ENCODE measurements at places on chromosomes 2 and 18.

DNA sequence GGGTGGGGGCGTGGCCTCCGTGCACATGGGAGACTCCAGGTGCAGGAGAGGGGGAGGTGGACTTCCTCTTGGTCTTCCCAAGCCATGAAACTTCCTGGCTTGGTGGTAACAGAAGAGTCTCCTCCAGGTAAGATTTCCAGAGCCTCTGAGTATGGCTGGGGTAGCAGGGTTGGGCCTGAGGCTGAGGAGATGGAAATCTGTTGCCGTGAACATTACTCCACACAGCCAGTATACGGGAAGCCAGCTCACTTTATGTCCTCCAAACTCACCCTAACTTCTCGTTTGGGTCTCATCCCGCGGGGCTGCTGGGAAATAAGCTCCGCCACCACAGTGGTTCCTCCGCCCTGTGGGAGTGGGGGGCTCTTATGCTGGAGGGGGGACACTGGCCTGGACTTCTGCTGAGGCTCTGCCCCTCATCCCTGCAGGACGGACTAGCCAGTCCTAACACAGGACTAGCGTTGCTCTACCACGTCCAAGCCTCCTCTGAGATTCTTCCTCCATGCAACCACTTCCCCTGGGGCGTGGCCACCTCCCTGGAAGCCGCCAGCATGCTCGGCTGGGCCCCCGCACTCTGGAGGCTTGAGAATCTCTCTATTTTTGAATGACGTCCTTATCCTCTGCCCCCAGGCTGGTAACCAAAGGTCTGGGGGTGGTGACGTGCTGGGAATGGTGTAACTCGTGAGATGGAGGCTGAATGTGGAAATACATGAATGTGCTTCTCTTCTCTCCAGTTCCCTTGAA is 777 bp upstream of the RAB17 start:
- DNase-seq = peak; percentile 10

- DNase-seq = no peak
These were observed 126.7 kb downstream of the ARHGAP15 start for GRCh38 chr2:143255899-143256298.

GRCh38 chr18:64710105-64710861 is 561.4 kb upstream of the LINC00305 start:
- DNase-seq = no peak

DNA sequence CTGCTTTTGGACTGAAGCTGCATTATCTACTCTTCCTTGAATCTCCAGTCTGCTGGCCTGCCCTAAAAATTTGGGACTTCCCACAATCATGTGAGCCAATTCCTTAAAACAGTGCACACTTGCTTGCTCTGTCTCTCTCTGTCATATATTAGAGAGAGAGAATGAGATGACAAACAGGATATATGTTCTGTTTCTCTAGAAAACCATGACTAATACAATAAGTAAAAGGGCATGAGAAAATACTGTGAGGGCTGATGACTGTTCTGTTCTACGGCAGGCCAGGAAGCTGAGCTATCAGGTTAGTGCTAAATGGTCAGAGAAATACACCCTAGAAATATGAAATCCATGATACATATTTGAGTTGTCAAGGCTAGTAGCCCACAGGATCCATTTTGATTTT is 1896.8 kb upstream of the CELF4 start:
- no peak for DNase-seq

DNA sequence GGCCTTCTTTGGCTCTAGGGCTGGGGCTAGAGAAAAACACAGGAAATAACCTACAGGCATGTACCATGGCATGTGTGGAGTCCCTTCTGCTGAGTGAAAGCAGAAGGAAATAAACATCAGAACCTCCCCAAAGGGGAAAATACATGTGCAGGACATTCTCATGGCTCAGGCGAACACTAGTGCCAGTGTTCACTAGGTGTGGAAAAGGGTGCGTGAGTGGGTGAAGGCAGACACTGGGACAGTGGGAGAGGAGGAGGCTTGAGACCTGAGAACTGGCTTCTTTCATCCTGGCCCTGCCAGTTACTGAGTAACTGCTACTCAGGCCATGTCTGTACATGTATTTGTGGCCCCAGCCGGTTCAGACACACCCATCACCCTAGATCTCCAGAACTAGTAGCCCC is 268.2 kb downstream of the PRKCE start:
- no peak for DNase-seq

DNA sequence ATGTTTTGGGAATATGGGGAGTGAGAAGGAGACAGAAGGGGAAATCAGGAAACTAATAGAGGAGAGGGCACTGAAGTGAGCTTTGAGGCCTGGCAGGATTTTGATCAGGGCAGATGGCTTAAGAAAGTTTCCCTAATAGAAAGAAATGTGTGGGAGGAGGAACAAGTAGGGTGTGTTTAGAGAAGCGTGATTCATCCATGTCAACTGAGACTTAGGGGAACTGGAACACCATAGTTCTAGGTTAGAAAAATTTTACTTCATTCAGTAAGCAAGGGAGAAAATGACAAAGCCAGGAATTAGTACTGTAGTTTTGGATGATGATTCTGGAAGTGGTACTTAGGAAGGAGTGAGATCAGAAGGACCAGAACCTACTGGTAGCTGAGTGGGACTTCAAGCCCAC is 296.0 kb downstream of the PLCL1 start:
- no peak for DNase-seq

GRCh38 chr18:74463254-74463653 is 6.1 kb upstream of the DIPK1C start:
- no peak for DNase-seq

GRCh38 chr2:219104107-219105035 is 43.6 kb upstream of the IHH start:
- peak; percentile 57 for DNase-seq

- no peak for DNase-seq
These were observed 33.4 kb upstream of the SLC8A1 start for GRCh38 chr2:40485318-40485717.

GRCh38 chr2:60104514-60105505 is 448.6 kb downstream of the BCL11A start:
- peak; percentile 70 for DNase-seq

- DNase-seq = no peak
These were observed 244.9 kb upstream of the MYT1L start for GRCh38 chr2:2575870-2576386.

DNA sequence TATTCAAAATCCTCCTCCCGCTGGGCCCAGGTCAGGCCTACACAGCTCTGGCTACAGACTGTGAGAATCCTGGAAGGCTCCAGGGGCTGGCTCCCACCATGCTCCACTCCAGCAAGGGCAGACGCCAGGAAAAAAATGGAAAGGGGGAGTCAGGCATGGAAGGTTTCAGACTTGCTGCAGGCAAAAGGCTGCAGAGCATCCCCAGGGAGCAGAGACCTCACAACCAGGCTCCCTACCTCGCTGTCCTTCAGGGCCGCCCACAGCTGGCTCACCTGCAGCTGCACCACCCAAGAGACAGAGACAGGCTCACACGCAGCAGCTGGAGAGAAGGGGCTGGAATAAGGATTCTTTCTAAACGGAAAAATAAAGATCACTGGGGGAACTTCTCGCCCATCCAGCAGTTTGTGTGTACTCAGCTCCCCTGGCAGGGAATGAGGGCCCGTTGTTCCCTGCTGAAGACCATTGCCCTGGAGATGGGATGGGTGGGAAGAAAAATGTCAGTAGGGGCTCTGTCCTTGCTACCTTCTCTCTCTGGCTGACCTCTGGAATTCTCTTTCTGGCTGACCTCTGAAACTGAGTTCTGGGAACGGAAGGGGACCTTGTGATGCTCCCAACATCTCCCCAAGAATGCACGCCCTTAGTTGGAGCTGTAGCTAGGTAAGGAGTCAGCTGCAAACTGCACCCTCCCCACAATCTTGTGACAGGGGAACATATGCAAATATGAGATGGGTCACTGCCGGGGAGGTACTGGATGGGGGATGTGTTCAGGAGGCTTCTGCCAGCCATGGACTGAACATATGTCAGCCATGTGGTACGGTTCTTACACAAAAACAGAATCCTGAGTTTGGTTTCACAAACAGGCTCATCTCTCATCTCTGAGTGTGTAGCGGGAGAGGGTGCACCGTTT is 34.5 kb downstream of the BCL2 start:
- no peak for DNase-seq

- peak; percentile 95 for DNase-seq
These were observed 2.4 kb upstream of the LDLRAD4 start for GRCh38 chr18:13216092-13216582.

DNA sequence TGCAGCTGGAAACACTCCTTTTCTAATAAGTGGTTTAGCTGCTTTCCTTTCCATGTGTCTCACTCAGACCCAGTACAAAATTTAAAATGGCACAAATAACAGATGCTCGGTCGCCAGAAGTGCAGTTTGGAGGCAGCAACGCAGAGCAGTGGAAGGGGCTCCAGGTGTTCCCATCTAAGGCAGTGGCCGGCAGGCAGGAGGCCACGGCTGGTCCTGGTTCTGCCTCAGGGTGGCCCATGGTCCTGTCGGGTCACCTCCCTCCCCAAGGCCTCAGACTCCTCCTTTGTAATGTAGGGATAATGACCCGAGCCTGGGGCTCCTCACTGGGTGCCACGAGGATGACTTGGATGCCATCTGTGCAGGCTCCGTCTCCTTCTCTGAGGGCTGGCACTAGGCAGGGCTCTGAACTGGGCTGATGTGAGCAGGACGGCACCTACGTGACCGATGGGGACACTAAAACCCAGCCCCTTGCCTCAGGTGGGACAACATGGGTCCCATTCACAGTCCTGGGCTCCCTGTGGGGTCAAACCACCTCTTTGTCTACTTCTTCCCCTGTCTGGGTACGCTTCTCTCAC is 80.9 kb upstream of the SLC66A3 start:
- DNase-seq = no peak

DNA sequence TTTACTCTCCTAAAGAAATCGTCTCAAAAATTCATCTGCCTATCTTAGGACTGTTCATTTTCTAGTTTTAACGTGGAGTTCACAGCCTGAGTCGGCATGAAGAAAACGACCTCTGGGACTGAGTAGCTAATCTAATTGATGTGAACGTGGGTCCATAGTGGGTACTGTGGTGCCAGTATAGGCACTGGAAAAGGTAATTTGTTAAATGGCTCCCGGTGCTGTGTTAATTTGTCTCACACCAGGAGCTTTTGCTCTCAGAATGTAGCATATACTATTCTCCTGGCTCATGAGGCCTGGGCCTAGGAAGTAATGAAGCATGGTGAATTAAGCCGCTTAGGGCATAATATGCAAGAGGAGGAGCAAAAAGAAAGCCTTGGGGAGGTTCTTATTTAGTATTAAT is 414.4 kb upstream of the NXPH2 start:
- no peak for DNase-seq

DNA sequence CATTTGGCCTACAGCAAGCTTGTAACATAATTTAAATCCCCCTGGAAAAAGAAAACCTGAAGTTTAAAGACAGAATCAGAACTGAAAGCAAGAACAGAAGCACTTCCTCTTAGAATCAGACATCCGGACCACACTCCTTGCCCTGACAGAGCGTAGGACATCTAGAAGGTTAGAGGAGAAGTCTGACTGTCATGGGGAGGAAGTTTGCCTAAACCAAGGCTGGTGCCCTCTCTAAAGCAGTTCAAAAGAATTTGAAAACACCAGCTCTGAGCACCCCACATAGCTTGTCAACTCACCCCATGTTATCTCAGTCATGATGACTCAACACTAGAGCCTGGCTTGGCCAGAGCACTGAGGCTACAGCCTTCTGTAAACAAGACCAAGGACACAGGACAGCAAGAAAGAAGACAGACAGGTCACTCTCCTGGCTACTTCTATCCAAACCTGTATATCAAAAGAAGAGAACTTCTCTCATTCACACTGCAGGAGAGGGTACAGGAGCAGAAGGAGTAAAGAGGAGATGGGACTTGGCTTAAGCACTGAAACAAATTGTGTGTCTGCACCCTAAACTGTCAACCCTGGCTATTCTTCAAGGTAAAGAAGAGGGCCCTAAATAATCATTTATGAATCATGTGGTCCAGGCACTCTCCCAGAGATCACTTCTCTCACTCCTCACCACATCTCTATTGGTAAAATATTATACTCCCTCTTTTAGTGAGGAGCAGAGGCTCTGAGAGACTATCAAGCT is 198.6 kb downstream of the MEMO1 start:
- DNase-seq = peak; percentile 78

- DNase-seq = no peak
These were observed 104.7 kb upstream of the FAM117B start for GRCh38 chr2:202530038-202530437.

GRCh38 chr18:39951142-39951720 is 2003.8 kb upstream of the PIK3C3 start:
- DNase-seq = no peak

DNA sequence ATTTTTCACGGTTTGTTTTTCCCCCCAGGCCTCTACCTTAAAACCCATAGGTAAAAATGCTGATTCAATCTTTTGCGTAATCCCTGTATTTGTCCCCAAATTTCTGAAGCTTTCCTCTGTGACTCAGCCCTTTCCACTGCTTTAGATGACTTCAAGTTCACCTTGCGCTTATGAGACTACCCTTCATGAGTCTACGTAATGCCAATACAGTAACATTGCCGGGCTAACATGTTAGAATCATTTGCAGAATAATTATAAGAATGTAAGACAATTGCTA is 283.0 kb downstream of the TMX3 start:
- DNase-seq = no peak

- DNase-seq = no peak
These were observed 115.2 kb upstream of the ARL5A start for GRCh38 chr2:151943461-151943860.

GRCh38 chr2:223976635-223977226 is 19.5 kb downstream of the MRPL44 start:
- no peak for DNase-seq

GRCh38 chr2:113175042-113175628 is 1.4 kb downstream of the PSD4 start:
- DNase-seq = peak; percentile 47

DNA sequence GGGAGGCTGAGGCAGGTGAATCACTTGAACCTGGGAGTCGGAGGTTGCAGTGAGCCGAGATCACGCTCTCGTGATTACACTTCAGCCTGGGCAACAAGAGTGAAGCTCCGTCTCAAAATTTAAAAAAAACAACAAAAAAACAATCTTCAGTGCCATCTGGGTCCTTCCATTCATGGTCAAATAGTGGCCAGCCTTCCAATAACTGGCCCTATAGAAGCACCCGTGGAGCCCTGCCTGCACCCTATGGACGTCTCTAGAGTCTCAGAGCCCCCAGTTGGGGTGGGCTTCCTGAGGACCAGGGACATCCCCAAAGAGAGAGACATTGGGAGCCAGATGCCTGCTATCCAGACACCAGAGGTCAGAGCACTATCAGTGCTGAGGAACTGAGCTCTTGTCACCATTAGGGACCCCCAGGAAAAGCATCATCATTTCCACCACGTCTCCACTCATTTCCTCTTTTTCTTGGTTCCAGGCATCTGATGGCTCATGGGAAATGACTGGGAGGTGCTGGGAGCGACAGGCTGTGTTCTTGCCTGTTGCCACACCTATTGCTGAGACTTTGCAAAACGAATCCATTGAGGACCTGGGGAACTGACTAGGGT is 9.4 kb downstream of the NEU2 start:
- peak; percentile 6 for DNase-seq

GRCh38 chr2:235958221-235958930 is 209.8 kb downstream of the GBX2 start:
- DNase-seq = no peak

Data from Kasumi-1 (cell line).